Kidney epithelial cell (primary cell): ENCODE measurements at places on chromosomes 2 and 18. TPM values are rescaled to one million over a fixed set of nuclear protein-coding genes. Genes with fewer than 3 reads are reported as not detected.

Gene OR6B2
- not detected in 2 replicates for total RNA-seq

DNA sequence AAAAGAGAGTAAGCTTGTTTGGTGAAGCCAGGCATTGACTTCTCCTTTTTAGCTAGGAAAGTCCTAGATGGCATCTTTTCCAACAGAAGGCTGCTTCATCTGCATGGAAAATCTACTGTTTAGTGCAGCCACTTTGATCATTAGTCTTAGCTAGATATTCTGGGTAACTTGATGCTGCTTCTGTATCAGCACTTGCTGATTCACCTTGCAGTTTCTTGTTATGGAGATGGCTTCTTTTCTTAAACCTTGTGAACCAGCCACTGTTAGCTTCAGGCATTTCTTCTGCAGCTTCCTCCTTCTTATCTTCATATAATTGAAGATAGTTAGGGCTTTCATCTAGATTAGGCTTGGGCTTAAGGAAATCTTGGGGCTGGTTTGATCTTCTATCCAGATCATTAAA lies 639.7 kb downstream of the TDRD15 start:
- no peak for DNase-seq

DNA sequence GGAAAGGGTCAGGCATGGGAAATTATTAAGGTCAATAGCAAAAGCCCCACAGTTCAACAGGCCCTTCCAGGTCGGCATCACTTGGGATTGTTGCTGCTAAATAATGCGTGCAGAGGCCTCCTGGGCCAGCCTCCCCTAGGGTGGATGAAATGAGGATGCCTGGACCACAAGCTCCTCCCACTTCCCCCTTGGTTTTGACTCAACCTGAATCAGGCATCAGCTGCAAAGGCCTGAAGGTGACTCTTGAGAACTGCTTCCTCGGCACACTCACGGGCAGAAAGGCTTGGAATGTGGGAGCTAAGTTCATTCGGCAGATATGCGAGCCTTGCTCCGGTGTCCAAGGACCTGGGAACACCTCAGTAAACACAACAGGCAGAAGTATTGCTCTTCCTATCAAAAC lies 69.3 kb downstream of the MBP start:
- DNase-seq = no peak

Gene ZEB2
- 14.7 and 15.7 TPM in 2 replicates for total RNA-seq

Gene ANKRD30BL
- total RNA-seq = 0.14 TPM in 1 of 2 replicates, not detected in the other

DNA sequence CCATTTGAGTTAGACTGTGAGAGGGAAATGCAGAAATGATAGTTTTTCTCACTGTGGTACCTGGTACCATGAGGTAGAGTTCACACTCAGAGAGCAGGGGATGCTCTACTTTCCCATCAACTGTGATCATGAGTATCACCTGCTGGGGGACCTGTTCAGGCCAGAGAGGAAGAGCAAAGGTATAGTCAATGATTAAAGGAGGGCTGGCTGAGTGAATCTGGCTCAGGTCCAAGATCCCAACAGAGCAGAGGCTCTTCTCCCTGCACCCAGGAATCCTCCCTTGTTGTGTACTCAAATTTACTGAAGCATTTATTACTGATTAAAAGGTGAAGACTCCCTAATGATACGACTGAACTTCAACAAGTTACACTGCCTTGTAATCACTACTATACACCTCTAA lies 104.6 kb upstream of the CHRNA1 start:
- no peak for DNase-seq

DNA sequence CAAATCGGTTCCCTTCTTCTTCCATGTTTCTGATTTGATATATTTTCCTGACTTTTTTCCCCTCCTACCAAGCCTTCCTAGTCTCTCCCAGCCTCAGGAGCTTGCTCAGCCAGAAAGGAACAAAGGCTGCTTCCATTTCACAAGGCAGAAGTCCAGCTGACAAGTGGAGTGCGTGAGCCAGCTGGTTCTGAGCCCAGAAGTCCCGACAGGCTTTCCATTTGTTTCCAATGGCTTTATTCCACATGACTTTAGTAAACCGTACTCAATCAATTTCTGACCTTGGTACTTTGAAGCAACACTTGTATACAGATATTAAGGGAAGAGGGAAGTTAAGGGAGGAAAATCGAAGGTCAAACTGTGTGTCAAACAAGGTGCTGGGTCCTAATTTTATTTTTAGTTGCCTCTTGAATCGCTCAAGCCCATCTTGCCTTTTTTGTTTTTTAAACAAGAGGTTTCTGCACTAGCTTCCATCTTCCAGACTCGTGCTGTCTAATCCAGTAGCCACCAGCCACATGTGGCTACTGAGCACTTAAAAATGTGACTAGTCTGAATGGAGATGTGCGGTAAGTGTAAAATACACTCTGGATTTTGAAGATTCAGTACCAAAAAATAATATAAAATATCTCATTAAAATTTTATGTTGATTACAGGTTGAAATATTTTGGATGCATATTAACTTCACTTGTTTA lies 36.2 kb downstream of the WIPF1 start:
- no peak for DNase-seq

GRCh38 chr18:70172225-70172624 lies 33.3 kb downstream of the RTTN start:
- DNase-seq = no peak

Gene CFAP65
- 0.07 TPM in 1 of 2 replicates, not detected in the other for total RNA-seq

DNA sequence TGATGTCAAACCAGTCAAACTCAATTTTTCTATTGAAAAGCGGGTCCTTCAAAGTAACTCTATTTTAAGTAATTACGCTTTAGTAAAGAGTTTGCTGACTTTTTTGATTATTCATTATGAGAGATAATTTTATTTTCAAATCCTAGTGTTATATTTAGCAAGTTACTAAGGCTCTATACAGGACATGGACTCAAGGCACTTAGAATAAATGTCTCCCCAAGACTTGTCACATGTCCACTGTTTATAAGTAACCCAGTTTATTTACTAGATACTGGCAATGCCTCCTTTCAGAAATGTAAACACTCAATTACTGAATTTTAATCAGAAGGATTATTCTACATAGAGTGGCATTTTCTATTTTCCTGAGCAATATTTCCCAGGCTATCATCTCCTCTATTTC lies 638.1 kb downstream of the ERBB4 start:
- DNase-seq = no peak

DNA sequence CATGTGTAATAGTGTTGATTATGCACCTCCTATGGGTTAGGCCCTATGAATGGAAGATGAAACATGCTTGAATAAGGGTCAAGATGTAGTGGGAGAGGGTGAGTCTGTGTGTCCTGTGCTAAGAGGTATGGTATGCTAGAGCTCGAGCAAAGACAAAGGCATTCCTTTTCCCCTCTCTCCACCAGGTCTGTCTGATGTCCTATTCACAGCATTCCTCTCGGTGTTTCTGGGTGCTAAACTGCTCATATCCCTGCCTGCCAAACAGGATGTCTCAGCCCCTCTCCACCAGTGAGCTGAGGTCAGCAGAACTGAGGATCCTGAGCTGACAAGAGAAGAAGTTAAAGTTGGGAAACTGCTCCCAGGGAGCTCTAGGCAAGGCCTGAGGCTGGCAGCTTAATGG lies 344.9 kb downstream of the TSN start:
- DNase-seq = no peak

GRCh38 chr2:207833251-207833751 lies 63.6 kb upstream of the FZD5 start:
- no peak for DNase-seq

GRCh38 chr18:36650906-36651305 lies 177.9 kb downstream of the TPGS2 start:
- no peak for DNase-seq

- DNase-seq = no peak
Observed at GRCh38 chr18:72922895-72923294, 55.1 kb upstream of the NETO1 start.

DNA sequence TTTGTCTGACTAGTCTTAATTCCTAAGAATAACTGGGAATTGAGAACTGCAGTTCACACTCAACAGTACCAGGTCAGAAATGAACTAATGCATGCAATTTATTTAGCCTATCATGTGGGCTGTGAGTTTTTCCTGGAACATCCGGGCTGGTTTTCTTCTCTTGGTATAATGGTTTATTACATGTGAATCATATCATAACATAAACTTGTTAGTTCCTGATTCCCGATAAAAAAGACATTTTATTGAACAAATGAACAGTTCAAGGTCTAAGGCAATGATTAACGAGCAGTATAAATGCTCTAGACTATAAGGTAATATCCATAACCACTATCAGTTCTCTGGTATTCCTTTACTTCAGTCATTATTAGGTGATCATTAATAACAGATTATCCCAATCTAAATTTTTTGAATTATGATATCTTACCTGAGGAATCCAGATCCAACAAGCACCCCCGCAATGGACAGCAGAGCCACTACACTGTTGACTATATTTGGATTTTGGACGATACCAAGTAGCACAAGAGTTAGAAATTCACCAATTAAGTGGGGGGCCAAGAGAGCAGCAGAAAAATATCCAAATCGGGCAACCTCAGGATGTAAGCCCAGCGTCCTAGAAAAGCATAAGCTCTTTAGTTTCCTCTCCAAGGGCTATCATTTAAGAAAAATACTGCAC lies 19.0 kb downstream of the ABCG5 start:
- DNase-seq = no peak

Gene VWA3B
- total RNA-seq = not detected in 2 replicates

DNA sequence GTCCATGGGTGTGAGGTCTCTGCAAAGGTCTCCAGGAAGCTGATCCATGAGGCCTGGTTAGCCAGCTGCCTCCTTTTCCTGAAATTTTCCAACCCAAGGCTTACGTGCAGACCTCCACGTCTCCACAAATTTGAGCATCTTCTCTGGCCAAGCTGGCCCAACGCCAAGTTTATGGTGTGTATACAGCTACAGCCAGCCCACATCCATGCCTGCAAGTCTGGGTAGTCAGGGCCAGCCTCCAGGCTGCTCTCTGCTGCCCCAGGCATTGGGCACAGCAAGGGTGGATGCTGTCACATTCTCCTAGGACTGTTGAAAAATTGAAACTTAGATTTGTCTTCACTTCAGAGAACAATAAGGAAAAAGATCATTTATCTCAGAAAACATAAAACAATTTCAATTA lies 525.5 kb upstream of the CHAC2 start:
- no peak for DNase-seq

Gene ZNF385B
- total RNA-seq = 0.25 TPM in 1 of 2 replicates, not detected in the other

- DNase-seq = no peak
Observed at GRCh38 chr18:79857082-79857671, 59.4 kb downstream of the KCNG2 start.

- DNase-seq = no peak
Observed at GRCh38 chr18:27848336-27848735, 328.6 kb downstream of the CDH2 start.

GRCh38 chr2:73285159-73285739 lies 971 bp upstream of the FBXO41 start:
- DNase-seq = no peak

Gene DSG1
- 0.17 TPM in 1 of 2 replicates, not detected in the other for total RNA-seq

- no peak for DNase-seq
Observed at GRCh38 chr18:22174341-22175145, 5.2 kb downstream of the GATA6 start.

DNA sequence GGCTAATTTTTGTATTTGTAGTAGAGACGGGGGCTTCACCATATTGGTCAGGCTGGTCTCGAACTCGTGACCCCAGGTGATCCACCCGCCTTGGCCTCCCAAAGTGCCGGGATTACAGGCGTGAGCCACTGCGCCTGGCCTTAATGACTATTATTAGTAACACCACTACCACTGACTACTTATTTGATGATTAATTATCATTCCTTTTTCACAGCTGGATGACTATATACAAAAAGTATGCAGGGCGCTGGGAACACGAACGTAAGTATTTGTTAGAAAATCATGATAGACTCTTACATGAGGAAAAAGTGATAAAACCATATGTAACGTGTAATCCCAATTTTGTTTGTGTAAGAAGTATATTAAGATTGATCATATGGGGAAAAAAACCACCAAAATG lies 21.6 kb downstream of the DARS1 start:
- no peak for DNase-seq

DNA sequence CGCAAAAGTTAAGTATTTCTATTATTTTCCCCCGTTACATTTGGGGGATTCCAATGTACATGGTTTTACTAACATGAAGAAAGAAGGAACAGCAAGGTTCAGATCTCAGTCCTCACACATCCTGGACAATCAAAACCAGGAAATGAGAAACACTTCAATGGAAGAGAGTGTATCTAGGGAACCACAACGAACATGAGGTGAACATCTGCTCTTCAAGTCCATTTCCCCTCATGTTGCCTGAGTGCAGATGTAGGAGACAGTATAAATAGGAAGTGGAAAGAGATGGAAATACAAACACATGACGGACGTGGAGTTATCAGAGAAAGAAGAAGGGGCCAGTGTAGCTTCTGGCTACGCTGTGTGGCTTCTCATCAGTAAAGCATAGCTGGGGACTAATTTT lies 52.6 kb downstream of the CHN1 start:
- no peak for DNase-seq

GRCh38 chr18:45137087-45137419 lies 456.4 kb downstream of the SETBP1 start:
- DNase-seq = no peak

DNA sequence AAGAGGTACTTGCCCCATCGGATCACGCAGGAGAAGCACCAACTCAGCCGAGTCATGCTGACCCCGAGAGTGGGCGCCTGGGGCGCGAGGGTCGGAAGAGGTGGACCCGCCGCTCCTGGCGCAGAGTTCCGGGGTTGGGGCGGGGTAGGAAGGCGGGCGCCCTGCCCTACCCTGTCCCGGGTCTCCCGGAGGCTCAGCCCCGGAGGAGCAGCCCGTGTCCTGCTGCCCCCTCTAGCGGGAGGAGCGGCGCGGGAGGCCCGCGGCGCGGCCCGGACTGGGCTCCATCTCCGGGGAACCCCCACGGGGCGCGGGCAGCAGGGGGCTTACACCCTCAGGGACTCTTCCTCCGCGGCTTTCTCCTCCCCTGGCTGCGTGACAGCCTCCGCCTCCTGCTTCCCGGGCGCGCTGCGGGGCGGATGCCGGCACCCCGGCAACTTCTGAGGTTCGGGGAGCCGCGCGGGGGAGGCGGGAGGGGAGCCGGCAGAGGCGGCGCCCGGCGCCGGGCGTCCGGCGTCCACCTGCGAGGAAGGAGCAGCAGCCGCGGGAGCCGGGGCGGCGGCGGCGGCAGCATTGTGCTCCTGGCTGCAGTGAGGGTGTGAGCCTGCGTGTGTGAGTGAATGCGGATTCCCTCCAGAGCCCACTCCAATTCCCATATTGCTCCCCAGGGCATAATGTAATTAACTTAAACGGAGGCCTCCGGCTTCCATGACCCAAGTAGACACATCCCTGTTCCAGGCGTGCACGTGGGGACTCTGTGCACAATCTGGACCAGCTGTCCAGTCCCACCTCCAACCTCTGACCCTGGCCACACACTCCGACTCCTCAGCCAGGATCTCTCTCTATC lies 7.6 kb upstream of the TNS1 start:
- no peak for DNase-seq

- no peak for DNase-seq
Observed at GRCh38 chr2:108970369-108970768, 18.7 kb downstream of the EDAR start.

- no peak for DNase-seq
Observed at GRCh38 chr2:27582129-27582694, 630 bp upstream of the ZNF512 start.

Gene TMEM169
- total RNA-seq = 3.8 and 4.6 TPM in 2 replicates

GRCh38 chr18:47254341-47254939 lies 3.0 kb upstream of the SKOR2 start:
- DNase-seq = no peak

Gene WDFY1
- 40.9 and 47.3 TPM in 2 replicates for total RNA-seq

Gene ALPG
- total RNA-seq = not detected in 2 replicates

Gene FAM237A
- total RNA-seq = not detected in 2 replicates
